ENCODE measurements at places on chromosomes 11 and 22. TPM values are rescaled to one million over a fixed set of nuclear protein-coding genes. Genes with fewer than 3 reads are reported as not detected.

DNA sequence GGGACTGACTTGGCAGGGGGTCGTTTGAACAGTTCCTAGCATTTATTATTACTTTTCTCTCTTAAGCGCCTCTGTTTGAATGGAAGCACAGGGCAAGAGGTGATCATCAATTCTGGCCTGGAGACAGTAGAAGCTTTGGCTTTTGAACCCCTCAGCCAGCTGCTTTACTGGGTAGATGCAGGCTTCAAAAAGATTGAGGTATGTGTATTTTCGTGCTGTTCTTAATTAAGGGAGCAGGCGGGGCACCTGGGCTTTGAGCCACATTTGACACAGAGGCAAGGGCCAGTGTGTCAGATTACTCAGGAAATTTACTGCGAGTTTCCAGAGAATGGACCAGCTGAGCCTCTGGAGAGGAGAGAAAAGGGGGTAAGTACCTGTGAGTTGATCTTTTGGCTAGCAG is 102.4 kb upstream of the SORL1-AS1 start:
- DNase-seq, result no peak

DNA sequence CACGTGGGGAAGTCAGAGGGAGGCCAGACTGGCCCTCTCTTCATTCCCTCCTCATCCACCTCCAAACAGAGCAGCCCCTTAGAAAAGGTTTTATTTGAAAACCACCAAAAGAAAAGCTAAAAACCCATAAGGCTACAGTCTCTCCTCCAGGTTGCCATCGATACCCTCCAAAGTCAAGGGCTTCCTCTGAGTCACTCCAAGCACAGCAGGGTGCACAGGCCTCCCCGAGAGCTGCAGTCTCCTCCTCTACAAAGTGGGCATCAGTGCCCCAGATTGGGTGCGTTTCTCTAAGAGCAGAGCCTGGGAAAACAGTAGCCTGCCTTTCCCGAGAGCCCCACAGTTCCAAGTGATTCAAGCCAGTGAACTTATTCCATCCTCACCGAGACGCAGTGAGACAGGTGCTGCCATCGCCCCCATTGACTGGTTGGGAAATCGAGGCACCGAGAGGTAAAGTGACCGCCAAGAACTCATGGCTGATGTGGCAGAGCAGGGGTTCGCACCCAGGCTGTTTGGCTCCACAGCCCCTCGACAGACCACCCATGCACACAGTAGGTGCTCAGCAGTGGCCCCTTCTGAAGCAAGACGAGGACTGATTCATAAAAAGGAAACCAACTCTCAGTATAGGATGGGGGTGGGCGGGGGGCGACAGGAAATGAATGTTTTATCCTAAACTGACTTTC is 91.7 kb upstream of the SHISAL1 start:
- DNase-seq, result no peak

- no peak for DNase-seq
These were observed 38.4 kb downstream of the MOB2 start for GRCh38 chr11:1447845-1448825.

DNA sequence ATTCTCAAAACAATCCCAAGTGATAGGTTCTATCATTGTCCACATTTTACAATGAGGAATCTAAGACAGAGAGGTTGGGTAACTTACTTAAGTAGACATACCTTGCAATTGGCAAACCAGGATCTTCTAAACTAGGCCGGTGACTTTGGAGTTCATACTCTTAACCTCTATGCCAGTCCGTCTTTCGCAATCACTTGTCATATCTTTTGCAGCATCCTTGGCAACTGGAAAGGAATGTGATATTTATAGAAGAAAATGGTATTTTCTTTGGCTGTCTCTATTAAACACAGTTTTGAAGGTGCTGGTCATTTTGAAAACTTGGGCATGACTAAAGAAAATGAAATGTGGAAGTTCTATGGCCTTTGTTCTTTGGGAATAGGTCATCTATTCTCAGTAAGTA is 556.5 kb downstream of the NELL1 start:
- no peak for DNase-seq

GRCh38 chr22:28051787-28052356 is 132.8 kb upstream of the PITPNB start:
- peak; percentile 82 for DNase-seq

GRCh38 chr22:30247561-30247960 is 1.0 kb upstream of the LIF start:
- DNase-seq, result no peak

PRR33 gene
- polyA plus RNA-seq, result 7.7 TPM

WBP2NL gene
- polyA plus RNA-seq, result 1.6 TPM

KCNJ4 gene
- polyA plus RNA-seq, result 0.12 TPM

GANAB gene
- 161 TPM for polyA plus RNA-seq

Data from muscle of back (tissue), 13 donors.